Fibroblast of the conjunctiva (primary cell): ENCODE measurements at places on chromosomes 3 and 15.

- DNase-seq: peak; percentile 21
Measured at GRCh38 chr3:112333381-112334317, 693 bp downstream of the CD200 start.

GRCh38 chr15:60635507-60636352, 156.8 kb upstream of the ICE2 start:
- no peak for DNase-seq

GRCh38 chr15:73941044-73941443, 14.8 kb downstream of the LOXL1 start:
- DNase-seq: peak; percentile 74

- DNase-seq: no peak
Measured at GRCh38 chr15:90340345-90340744, 11.7 kb upstream of the ZNF774 start.

DNA sequence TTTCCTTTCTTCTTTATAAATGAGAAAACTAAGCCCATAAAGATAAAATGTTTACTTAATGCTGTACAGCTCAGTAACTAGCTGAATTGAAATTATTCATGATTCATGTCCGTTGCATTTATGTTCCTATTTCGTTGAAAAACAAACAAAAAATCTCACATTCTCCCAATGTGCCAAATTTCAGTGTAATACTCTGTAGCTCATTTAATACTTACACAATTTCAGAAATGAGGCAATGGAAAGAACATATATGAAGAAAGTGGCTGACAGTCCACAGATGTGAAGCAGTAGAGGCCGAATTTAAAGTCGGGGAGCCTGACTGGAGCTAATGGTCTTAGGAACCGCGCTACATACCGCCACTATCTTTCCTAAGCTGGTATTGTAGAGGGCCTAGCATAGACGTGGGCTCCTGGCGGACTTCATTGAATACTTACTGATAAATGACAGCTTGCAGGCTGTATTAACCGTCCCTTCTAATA, 651 bp downstream of the PLSCR2 start:
- peak; percentile 50 for DNase-seq

- no peak for DNase-seq
Measured at GRCh38 chr3:178483704-178484103, 52.5 kb upstream of the KCNMB2 start.

DNA sequence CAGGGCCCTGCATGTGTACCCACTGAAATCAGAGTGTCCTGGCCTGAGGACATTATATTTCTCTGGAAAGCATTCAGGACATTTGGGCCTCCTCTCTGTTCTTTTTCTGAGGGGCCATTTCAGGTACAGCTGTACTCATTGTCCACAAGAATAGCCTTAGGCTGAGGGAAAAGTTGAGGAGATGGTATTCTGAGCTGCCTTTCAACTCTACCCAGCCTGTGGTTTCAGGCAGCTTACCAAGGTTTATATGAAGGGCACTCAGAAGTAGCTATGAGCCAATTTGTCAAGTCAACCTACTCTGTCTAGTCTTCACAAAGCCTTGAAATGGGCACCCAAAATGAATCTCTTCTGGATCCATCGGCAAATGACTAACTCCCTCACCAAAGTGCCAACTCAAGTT, 9.4 kb downstream of the ATP13A4 start:
- no peak for DNase-seq

GRCh38 chr3:161096771-161097367, 8.3 kb downstream of the B3GALNT1 start:
- no peak for DNase-seq

DNA sequence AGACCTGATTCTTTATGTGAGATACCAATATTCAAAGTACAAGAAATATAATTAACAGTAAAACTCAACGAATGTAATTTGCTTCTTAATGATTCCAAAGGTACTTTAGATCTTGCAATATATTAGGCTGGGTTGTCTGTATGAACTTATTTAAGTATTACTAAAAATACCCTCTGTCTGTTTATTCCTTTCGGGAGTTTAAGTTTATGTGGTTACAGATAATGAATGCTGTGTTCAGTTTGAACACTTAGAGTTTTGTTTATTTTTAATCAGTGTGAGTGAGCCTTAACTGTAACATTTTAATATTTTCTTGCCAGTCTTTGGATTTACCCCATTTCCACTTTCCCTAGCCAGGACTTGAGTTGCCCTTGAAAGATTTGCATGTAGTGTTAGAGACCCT, 3.5 kb downstream of the PDE8A start:
- DNase-seq: no peak

- no peak for DNase-seq
Measured at GRCh38 chr3:21509731-21510470, 241.1 kb downstream of the ZNF385D start.

DNA sequence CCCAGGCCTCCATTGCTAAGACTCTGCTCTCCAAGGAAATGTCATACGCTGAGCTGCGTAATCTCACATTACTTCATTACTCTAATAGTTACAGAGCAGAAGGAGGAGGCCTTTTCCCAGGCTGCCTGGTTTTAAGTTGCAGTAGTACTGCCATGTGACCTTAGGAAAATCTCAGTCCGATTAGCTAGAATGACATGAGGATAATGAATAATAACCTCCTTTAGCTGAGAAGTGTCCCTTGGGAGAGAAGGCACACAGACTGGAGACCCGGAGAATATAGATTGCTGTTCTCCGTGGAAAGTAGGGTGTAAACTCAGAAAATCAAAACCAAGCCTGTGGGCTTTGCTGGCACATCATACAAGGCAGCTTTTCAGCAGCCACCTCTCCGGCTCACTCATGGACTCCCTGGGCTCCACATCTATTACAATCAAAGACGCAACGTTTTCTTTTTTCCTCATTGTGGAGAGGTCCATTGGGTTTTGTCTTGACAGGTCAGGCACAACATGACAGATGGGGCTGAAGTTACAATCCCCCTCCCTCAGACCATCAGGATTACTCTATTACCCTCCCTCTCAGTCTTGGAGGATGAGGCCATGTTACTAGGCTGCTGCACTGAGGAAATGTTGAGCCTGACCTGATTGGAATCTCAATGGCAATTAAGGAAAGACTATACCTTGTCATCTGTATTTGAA, 134.8 kb upstream of the MB21D2 start:
- no peak for DNase-seq

DNA sequence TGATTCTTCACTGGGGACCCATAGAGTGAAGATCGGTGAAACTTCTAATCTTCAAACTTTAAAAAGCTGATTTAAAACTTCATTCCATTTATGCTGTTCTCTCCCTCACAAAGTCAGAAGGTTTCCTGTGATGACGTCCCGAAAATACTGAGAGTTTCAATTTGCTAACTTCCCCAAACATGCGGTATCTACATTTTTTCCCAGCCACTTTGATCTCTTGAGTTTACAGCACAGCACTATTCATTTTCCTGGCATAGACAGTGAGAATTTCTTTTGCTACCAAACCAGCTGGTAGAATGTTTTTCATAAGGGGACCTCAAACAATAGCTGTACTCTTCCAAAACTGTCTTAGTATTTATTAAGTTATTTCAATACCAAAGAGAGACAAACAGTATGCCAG, 156.8 kb downstream of the LSAMP start:
- no peak for DNase-seq

GRCh38 chr15:78050826-78051225, 26.7 kb downstream of the TBC1D2B start:
- no peak for DNase-seq

- DNase-seq: no peak
Measured at GRCh38 chr3:132459551-132459950, 42.2 kb downstream of the DNAJC13 start.

DNA sequence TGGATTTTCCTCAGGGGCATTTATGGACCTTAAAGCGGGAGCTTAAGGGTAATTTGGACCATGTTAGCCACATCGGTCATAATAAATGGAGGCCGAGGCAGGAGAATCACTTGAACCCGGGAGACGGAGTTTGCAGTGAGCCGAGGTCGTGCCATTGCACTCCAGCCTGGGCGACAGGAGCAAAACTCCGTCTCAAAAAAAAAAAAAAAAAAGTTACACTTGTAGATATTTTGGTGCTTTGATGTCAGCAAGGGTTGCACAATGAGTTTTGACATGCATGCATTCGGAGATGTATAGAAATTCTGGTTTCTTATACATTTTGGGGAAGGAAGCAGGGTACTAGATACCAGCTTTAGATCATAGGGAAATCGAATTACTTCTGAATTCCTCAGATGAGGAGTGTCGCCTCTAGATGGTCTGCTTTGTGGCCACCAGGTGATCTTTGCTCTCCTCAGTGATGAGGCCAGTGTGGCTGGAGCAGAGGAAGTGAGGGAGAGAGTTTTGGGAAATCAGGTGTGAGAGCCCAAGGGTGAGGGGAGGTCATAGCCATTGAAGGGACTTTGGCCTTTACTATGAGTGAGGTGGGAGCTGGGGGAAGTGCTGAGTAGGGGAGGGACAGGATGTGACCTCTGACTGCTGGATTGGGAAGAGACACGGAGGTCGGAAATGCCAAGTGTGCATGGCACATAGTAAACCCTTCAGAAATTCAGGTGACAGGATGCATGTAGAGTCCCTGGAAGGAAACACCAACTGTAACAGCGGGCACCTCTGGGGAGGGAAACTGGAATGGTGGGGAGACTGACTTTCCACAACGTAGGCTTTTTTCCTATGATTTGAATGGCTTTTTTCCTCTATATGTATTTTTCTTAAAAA, 8.4 kb upstream of the RBSN start:
- no peak for DNase-seq

DNA sequence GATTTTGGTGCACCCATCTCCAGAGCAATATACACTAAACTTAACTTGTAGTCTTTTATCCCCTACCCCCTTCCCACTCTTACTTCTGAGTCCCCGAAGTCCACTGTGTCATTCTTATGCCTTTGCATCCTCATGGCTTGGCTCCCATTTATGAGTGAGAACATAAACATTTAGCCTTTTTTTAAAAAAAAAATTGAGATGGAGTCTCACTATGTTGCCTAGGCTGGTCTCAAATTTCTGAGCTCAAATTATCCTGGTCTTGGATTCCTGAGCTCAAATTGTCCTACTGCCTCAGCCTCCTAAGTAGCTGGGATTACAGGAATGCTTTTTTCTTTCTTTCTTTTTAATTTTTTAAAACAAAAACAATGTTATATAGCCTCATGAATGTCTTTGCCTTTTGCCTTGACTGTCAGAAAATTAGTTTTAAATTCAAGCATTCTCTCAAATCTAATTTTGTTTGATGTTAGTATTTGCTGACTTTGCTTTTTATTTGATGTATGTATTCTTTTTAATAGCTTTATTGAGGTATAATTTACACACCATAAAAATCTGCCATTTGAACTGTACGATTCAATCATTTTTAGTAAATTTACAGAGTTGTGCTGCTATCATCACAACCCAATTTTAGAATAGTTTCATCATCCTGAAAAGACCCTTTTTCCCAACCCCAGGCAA, 46.9 kb downstream of the NFKBIZ start:
- no peak for DNase-seq

DNA sequence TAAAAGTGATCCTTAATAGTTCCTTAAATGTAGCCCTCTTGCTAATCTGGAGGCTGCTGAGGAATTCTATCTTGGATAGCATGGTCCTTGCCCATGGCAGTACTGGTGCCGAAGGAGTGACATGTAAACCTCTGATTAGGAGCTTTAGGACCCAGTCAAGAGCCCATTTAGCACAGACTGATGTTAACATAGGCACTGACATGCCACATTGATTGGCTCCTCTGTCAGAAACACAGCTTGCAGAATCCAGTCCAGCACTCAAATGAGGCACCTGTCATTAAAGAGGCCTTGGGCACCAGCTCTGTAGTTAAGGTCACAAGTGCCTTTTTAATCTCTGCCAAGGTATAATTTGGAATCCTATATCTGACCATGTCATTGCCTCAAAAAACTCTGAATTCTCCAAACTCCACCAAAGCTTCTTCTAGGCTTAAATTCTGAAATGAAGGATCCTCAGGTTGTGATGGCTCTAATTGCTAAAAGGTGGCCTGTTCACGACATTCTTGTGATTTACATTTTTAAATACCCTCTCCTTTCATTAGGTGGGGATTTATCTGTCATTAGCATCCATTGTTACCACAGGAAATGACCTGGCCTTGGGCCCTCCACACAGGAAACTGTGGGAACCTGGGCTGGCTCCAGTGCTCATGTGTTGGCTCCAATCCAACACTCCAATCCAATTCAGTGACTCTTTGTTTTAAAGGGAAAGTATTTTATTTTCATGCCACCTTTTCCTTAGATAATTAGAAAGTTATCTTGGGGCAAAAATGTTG, 57.3 kb upstream of the RNF7 start:
- DNase-seq: no peak

GRCh38 chr3:67077656-67078055, 79.5 kb downstream of the KBTBD8 start:
- peak; percentile 20 for DNase-seq

GRCh38 chr15:66847565-66847991, 145.5 kb downstream of the SMAD6 start:
- DNase-seq: no peak

- DNase-seq: no peak
Measured at GRCh38 chr3:51378065-51378464, 7.0 kb upstream of the MANF start.

- peak; percentile 30 for DNase-seq
Measured at GRCh38 chr3:60217156-60217911, 1033.9 kb downstream of the FHIT start.

- peak; percentile 37 for DNase-seq
Measured at GRCh38 chr3:144652573-144652972, 681.0 kb downstream of the DIPK2A start.

DNA sequence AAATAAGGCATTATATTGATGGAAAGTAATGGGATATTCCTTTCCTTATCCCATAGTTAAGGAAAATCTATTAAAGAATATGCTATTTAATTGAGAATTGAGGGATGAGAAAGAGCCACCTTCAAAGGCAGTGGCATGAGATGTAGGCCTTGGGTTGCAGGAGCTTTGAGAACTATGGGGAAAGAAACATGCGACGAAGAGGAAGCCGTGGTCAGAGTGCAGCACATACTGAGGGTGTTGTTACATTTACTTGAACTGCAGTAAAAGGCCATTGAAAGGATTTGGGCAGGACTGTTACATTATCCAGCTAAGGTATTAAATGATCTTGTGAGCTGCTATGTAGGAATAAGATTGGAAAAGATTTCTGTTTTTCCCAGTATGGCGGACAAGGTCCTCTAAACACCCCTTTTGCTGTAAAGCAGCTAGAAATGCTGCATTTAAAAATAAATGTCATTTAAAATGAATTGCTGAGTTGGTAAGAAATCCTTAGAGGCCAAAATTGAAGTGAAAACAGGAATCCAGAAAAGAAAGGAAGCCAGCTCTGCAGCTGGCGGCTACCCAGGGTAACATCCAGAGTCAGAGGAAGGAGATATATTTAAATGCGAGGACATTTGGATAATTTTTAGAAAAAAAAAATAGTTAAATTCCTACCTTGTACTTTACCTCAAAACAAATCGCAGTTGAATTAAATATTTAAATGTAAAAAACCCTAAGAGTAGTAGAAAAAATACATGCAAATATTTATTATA, 61.7 kb downstream of the IL1RAP start:
- DNase-seq: no peak

GRCh38 chr3:46412786-46413298, 5.8 kb downstream of the CCRL2 start:
- no peak for DNase-seq
